ENCODE measurements at places on chromosomes 1 and 21.

GRCh38 chr1:70706381-70707037, 295.4 kb downstream of the CTH start:
- no peak for DNase-seq

GRCh38 chr1:68506386-68506785, 9.5 kb upstream of the DEPDC1 start:
- no peak for DNase-seq

GRCh38 chr1:156914440-156914856, 6.0 kb upstream of the LRRC71 start:
- DNase-seq, result no peak

- no peak for DNase-seq
Measured at GRCh38 chr1:235885655-235886262, 19.1 kb upstream of the LYST start.

- no peak for DNase-seq
Measured at GRCh38 chr1:39721664-39722063, 17.0 kb upstream of the PPIE start.

- DNase-seq, result no peak
Measured at GRCh38 chr1:7220007-7220406, 434.8 kb downstream of the CAMTA1 start.

DNA sequence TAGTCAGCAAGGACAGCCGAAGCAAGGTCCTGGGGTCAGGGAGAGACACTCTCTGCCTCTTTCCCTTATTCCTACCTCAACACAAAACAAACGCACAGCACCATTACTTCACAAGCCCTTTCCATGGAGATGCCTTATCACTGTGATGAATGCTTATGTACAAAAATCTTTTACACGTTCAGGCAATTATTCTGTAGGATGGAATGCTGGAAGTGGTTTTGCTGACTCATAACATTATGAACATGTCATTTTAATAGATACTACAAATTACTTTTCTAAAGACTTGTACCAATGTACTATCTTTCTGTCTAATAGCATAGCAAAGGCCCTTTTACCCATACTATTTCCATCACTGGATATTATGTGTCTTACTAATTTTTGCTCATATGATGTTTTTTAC, 98.4 kb downstream of the TTLL7 start:
- peak; percentile 52 for DNase-seq

DNA sequence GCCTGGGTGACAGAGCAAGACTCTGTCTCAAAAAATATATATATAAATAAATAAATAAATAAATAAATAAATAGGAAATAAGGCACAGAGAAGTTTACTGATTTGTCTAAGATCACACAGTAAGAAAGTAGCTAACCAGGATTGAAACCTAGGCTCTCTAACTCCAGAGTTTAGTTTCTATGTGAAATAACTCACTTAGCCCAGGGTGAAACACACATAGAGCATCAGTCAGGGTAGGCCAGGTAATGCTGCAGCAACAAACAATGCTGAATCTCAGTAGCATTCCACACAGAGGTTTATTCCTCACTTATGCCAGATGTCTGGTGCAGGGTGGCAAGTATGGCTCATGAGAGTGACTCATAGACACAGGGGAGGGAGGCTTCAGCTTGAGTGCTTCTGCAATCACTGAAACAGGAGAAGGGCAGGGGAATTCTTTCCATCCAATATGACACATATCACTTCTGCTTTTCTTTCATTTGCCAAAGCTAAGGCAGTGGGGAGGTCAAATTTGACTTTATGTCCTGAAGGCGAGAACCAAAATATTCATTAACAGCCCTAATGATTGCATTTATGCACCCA, 37.1 kb upstream of the KANK4 start:
- peak; percentile 93 for DNase-seq

- no peak for DNase-seq
Measured at GRCh38 chr1:212780759-212781158, 10.8 kb downstream of the NSL1 start.

- no peak for DNase-seq
Measured at GRCh38 chr21:28086861-28087581, 905.7 kb downstream of the LTN1 start.

DNA sequence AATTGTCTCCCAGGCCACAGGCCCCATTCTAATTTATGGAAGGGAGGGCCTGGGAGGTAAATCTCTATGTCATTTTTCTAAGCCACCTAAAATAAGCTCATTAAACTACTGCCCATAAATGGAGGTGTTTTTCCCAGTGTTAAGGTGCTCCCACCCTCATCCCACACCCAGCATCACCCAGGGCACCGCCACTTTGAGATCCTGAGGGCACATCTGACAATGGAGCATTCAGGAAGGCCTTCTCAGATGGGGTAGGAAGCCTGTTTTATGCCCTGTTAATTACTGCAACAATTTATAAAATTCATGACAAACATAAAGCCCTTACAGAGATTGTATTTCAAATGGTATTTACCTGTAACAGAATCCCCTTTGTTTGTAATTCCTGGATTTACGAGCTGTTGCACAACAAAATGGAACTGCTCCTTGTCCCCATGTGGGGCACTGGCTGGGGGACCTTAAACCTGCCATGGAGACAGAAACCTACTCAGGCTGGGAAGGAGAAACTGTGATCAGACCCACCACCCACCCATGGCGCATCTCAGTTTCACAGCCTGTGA, 319.5 kb upstream of the USP24 start:
- no peak for DNase-seq

DNA sequence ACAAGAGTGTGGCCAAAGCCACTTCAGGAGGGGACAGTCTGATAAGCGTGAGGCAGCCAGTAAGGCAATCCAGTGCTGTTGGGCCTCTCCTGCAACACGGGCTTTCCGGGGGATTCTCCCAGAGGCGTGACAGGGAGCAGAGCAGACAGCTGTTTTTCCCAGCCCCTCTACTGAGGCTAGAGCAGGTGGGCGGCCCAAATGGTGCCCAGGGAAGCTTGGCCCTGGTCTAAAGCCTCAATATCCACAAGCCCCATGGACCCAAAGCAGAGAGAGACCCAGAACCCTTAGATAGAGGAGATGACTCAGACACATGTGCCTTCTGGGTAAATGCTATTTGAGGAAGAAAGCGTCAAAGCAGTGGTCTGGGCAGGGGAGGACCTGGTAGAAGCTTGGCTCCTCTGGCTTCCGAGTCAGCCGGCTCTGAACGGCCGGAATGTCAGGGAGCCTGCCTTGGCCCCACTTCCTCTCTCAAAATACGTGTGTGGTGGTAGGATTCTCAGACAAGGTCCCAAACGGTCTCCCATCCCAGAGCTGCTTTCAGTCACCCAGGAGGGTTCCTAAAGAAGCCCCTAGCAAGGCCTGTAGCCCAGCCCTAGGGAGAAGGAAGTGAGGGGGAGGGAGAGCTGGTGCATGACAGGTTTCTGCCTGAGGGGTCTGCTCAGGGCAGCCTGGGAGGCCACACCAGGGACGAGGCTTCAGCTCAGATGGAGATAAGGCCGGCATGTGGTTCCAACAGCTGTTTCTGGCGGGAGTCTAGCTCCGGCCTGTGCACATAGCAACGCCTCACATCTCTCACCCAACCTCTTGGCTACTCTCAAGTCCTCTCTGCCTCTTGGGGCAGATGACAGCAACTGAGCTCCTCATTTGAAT, 28.8 kb downstream of the PIK3C2B start:
- DNase-seq, result no peak

DNA sequence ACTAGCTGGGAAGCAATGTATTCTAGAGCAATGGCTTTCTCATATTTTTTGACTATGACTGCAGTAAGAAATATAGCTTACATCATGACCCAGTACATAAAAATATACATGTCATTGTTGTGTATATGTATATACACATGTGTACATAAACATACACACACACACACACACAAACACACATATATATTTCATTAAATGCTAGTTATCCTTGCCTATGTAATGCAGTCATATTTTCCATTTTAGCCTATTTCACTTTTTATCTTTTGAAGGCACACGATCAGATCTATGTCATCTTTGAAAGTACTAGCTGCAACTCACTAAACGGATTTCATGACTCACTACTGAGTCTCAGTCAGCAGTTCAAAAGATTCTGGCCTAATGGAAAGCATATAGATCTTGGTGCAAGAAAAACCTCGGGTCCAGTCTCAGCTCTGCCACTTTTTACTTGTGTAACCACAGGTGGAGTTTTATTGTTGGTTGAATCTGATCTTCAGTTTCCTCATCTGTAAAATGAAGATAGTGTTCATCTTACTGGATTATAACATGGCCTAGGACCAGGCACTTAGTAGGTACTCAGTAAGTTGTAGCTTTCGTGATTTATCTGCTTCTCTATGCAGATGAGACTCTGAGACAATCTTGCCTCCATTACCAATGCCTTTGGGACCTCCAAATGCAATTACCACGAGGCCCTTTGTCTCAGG, 325.6 kb downstream of the RRAGC start:
- DNase-seq, result no peak

DNA sequence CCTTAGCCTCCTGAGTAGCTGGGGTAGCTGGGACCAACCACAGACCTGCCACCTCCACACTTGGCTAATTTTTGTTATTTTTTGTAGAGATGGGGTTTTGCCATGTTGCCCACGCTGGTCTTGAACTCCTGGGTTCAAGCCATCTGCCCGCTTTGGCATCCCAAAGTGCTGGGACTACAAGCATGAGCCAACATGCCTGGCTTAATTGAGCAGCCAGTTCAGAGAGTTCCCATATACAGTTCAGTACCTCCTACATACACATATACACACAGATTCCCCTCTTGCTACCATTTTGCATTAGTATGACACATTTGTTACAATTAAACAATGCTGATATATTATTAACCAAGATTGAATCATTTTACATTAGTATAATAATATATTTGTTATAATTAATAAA, 2.9 kb downstream of the RNPEP start:
- no peak for DNase-seq

DNA sequence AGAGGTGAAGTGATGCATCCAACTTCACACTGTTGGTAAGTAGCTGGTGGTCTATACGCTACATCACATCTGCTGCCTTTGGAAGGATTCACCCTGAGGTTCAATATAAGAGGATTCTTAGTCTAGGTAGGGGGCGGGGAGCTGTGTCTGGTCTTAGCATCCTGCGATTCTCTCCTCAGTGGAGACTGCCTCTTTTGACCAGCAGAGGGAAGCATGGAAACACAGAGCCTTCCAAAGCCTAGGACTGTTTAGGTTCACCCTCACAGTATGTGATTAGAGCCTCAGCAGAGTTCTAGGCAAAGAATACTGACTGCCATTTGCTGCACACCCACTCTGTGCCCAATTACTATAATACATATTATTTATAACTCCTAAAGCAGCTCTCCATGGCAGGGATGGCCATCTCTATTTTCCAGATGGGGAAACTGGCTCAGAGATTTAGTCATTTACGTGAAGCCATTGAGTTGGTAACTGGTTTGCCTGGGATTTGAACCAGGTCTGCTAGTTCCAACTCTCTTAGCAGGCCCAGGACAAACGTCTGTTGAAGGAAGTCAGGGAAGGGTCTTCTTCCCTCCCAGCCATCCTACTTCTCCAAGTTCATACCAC, 28.9 kb upstream of the EFCAB14 start:
- DNase-seq, result peak; percentile 82

GRCh38 chr1:103525114-103525606, 339 bp upstream of the RNPC3 start:
- peak; percentile 49 for DNase-seq

DNA sequence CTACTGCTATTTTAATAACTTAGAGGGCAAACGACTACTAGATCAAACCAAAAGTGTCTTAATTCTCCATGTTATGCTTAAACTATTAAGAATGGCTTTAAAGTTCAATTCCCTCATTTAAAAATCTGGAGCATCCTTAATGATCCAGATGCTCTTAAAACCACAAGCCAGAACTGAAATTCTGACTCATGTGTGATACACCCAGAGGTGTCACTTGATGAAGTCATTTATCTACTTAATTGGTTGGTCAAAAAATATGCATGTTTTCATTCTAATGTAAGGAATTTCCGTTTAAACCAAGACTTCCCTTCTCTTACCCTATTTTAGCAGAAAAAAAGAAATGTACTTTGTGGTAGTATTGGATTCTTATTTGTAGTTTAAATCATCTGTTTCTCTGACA, 1261.2 kb upstream of the B3GALT2 start:
- DNase-seq, result no peak

DNA sequence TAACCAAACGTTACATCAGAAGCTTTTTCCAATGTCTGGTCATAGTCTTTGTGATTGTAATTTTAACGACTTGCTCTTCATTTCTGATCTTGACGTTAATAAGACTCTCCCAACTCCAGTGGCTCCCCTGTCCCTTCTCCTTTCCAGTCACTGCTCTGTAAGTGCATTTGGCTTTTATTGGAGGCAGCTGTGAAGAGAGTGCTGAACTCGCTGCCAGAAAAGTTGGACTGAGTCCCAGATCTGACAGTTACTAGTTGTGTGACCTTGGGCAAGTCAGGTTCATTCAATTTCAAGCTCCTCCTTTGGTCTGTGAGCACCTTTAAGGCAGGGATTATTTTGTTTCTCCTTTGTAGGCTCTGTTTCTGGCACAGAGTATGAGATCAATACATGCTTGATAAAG, 109.6 kb upstream of the TSPAN2 start:
- DNase-seq, result no peak

GRCh38 chr1:17777818-17778217, 22.7 kb downstream of the ACTL8 start:
- DNase-seq, result no peak

DNA sequence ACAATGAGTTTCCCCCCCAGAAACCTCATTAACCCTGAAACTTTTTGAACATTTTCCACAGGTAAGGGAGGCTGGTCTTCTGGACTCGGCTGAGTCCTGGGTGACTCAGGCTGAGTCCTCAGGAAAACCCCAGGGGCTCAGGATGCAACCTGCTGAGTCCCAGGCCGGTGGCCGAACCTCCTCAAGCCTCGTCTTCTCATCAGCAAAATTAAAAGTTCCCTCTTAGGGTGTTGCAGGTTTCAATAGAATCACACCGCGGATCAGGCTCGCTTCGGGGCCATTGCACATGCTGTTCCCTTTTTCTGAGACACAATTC, 35.0 kb upstream of the GRHL3 start:
- peak; percentile 64 for DNase-seq

DNA sequence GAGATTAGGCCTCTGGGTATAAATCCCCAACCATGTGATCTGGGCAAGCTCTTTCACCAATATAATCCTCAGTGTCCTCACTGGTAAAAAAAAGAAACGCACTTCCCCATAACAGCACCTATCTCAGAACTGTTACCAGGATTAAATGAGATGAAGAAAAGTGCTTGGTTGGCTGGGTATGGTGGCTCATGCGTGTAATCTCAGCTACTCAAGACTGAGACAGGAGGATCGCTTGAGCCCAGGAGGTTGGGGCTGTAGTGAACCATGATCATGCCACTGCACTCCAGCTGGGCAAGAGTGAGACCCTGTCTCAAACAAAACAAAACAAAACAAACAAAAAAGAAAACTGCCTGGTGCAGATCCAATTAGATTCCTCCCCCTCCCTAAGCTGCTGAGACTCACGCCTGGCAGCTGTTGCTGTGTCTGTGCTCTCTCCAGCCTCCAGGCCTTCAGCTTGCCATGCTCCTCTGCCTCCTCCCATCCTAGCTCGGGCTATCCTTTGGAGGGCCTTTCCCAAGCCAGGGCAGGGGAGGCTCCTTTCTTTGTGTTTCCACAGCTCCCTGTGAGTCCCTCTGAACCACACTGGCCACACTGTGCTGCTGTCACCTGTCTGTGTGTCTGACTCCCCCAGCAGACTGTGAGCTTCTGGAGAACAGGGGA, 19.0 kb downstream of the CYB5RL start:
- no peak for DNase-seq

- DNase-seq, result no peak
Measured at GRCh38 chr1:65176591-65176990, 28.6 kb downstream of the AK4 start.

- DNase-seq, result peak; percentile 80
Measured at GRCh38 chr1:8985915-8986813, 40.1 kb downstream of the SLC2A7 start.

Measured in RWPE1 (cell line).